Small intestine (tissue), 16 donors: ENCODE measurements at places on chromosomes 6 and 20. TPM values are rescaled to one million over a fixed set of nuclear protein-coding genes. Genes with fewer than 3 reads are reported as not detected.

Gene C4B
- 87.6 TPM for polyA plus RNA-seq

Gene EYA4
- polyA plus RNA-seq, result not detected

Gene PKHD1
- polyA plus RNA-seq, result not detected

DNA sequence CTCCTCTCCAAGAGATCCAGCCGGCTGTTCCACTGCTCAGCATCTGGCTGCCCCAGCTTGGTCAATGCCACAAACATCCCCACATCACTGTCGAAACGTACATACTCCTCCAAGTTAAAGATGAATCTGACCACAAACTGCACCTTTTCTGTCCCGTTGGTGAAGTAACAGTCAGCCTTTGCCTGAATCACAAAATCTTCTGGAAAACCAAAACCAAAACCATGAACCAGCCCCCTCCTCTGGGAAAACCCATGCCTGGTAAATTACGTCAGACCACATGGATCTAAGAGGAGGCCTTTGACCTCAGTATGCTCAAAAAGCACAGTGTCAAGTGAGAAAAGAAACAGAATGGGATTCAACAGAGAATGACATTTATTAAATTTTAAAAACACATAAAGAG, 1.7 kb downstream of the HLA-DOB start:
- H3K4me1 ChIP-seq, result no peaks in the 10 kb centered on the region
- no peaks in the 10 kb centered on the region for H3K36me3 ChIP-seq
- DNase-seq, result no peak
- H3K27me3 ChIP-seq, result peaks cover 13% of the 10 kb centered on the region

DNA sequence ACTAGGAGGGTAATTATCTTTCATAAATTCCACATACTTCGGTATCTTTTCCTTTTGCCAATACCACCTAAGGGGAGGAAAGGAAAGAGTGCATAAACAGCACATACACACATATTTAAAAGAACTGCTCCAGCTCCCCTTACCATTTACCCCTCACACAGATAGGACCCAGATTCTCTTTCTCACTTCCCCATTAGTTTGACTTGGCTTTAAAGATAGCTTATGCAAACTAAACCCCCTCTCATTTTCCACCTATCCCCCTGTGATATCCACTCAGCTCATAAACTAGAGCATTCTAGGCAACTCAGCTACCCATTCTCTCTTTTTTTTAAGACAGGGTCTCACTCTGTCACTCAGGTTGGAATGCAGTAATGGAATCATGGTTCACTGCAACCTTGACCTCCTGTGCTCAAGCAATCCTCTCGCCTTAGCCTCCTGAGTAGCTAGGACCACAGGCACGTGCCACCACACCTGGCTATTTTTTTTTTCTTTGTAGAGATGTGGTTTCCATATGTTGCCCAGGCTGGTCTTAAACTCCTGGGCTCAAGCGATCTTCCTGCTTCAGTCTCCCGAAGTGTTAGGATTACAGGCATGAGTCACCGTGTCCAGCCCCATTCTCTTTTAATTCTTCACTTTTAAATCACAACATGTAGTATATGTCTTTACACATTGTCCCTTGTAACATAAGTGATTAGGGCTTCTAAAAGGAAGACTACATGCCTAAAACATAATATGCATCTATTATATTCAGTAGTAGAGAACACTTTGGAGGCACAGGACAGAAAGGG, 4.0 kb downstream of the FUCA2 start:
- peaks cover 10% of the 10 kb centered on the region for H3K4me1 ChIP-seq
- H3K27ac ChIP-seq, result no peak overlapping the region
- H3K27me3 ChIP-seq, result no peaks in the 10 kb centered on the region
- no peak overlapping the region for H3K4me3 ChIP-seq
- H3K36me3 ChIP-seq, result peaks cover 3% of the 10 kb centered on the region
- DNase-seq, result no peak

DNA sequence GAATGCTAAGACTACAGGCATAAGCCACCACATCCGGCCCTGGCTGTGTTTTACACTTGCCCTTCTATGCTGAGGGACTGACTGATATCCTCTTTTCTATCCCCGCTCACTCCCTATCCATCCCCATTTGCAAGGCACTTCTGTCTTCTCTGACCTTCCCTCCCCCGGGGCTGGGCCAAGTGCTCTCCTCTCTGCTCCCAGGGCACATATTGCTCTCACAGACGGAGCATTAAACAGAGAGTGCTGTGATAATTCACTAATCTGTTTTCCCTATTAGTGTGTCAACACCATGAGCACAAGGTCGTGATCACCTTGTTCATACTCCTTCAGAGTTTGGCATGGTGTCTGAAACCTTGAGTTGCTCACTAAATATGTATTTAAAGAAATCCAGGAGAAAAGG, 9.0 kb upstream of the SLC2A12 start:
- no peaks in the 10 kb centered on the region for H3K27me3 ChIP-seq
- no peak overlapping the region for H3K27ac ChIP-seq
- no peak for DNase-seq
- H3K4me3 ChIP-seq, result no peak overlapping the region
- no peaks in the 10 kb centered on the region for H3K4me1 ChIP-seq

GRCh38 chr6:134478764-134479399, 161.0 kb upstream of the SGK1 start:
- no peak overlapping the region for H3K27ac ChIP-seq
- no peak for DNase-seq
- no peak overlapping the region for H3K4me3 ChIP-seq
- H3K27me3 ChIP-seq, result no peaks in the 10 kb centered on the region
- no peaks in the 10 kb centered on the region for H3K4me1 ChIP-seq
- no peaks in the 10 kb centered on the region for H3K36me3 ChIP-seq

DNA sequence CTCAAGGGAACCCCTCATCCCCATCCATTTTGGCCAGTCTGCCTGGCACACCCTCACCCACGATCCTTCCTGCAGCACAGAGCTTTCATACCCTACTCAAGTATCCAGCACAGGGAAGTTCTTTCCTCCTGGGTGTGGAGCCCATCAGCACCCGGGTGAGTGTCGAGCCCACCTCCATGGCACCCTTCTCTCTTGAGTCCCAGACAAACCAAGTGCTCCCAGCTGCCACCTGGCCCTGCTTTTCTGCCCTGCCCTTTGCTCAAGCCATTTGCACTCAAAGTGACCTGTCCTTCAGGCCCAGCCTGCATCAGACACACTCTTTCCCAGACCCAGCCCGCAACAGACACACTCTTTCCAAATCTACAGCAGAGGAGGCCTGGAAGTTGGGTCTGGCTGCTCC, 257.2 kb downstream of the DLL1 start:
- DNase-seq, result no peak
- H3K27me3 ChIP-seq, result no peaks in the 10 kb centered on the region
- no peak overlapping the region for H3K27ac ChIP-seq
- H3K4me3 ChIP-seq, result no peak overlapping the region
- H3K4me1 ChIP-seq, result no peaks in the 10 kb centered on the region
